ENCODE measurements at places on chromosomes 13 and 19.

DNA sequence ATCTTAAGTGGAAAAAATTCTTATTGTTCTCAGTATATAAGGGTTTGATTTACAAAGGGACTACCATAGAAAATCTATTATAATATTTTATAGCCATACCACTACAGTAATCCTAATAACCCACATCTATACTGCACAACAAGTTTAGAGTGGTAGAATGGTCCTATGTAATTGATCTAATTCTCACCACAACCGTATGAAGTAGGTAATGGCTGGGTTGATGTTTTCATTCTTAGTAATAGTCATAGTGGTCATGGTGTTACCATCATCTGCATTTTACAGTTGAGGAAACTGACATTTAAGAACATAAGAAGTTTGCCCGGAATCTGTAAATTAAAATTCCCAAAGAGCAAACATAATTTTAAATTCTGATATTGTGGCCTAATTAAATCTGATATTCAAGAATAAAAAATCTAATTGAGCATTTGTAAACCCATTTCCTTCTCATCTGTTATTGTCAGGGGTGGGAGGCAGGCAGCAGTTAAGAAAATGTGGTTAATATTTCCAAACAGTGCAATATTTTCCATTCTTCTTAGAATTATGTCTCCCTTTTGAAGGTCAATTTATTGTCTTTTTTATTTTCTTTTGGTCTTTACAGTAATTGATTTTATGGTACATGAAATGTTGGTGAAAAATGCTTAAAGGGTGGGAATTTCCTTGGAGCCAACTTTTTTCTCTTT is 65.6 kb downstream of the DHRS12 start:
- DNase-seq = no peak

DNA sequence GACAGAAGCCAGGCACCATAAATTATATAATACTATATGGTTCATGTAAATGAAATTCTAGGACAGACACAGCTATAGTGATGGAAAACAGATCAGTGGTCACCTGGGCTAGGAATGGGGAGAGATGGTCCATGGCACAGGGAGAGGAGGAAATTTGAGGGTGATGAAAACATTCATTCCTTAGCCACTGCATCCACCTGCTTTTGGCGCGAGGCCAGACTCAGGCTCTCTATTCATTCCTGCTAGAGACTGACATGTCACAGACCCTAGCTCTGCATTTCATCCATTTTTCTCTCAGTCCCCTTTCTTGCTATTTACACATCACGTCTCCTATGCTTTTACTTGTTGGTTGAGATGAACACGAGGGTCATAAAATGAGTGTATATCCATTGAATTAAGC is 628.3 kb upstream of the SLC10A2 start:
- DNase-seq = no peak

DNA sequence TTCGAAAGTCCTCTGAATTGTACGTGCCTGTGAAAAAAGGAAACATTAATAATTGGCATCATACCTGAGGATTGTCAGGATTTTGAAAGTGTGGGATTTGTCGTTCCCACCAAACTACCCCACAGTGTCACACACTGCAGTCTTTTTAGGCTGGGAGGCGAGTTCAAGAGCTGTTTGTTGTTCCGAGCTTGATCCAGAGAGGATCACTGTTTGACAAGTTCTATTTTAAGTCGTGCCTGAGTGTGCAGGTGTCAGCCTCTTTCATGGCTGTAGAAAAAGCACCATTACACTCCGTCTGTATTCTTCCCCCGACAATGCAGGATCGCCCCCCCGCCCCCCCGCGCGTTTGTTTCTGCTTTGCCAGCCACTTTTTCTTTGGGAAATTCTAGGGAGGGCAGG is 635 bp upstream of the NBEA start:
- DNase-seq = no peak

GRCh38 chr19:42122691-42123607 is 9.3 kb downstream of the POU2F2 start:
- DNase-seq = no peak

DNA sequence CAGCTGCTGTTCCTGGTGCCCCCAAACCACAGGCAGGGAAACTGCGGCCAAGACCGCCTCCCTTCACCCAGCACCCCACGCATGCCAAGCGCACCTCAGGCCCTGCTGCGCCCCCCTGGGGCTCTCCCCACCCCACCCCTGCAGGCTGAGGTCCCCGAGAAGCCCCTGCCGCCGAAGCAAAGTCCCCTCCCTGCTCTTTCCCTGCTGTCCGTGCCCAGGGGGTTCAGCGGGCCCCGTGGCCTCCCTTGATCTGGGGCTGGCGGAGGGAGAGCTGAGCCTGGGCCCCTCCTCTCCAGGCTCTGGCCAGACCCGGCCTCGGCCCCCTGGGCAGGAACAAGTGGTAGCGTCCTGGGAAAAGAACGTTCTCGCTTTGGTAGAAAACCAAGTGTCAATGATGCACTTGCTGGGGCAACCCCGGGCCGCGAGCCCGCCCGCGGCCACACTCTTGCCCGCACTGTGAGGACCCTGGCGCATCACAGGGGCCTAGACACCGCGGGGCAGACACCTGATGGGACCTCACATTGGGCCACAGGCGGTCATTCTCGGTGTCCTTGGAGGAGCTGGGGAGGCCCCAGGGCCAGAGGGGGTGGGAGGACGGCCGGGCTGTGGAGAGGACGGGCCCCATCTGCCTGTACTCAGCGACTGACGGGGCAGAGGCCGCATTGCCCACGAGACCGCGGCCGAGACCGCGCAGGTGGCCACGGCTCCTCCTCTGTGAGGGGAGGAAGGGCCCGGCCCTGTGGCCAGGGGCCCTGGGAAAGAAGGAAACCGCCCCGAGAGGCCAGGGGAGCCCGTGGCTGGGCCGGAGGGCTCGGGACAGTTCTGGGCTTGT is 29.0 kb downstream of the GPX4 start:
- DNase-seq = no peak

DNA sequence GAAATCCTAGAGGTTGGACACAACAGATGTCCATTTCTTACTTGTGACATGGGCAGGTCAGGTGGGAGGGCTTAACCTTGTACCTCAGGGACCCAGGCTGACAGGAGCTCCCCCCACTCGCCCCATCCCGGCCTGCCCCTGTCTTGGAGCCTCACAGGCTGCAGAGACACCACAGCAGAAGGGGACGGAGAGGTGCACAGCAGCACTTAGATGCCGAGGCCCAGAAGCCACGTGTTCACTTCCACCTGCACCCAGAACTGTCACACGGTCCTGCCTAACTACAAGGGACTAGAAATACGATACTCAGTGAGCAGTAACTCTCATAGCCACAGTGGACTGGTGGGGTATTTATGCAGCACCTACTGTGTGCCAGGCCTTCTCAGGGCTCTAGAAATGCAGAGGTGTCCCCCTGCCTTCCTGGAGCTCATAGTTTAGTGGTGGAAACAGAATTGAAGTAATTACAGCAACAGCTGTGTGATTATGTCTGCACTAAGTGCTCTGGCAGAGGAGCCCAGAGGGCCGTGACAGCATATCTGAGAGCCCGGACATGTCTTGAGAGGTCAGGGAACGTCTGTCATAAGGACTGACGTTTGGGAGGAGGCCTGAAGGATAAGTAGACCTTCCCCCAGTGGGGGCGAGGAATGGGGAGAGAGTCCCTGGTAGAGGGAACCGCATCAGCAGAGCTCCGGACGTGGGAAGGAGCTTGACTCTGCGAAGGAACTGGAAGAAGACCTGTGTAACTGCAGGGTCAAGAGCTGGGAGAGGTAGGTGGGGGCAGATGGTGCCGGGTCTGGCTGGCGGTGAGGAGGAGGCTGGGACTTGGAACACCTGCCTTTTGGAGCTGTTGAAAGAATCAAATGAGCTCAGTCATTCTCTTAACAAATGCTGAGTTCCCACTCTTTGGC is 130.0 kb downstream of the SIPA1L3 start:
- peak; percentile 88 for DNase-seq

DNA sequence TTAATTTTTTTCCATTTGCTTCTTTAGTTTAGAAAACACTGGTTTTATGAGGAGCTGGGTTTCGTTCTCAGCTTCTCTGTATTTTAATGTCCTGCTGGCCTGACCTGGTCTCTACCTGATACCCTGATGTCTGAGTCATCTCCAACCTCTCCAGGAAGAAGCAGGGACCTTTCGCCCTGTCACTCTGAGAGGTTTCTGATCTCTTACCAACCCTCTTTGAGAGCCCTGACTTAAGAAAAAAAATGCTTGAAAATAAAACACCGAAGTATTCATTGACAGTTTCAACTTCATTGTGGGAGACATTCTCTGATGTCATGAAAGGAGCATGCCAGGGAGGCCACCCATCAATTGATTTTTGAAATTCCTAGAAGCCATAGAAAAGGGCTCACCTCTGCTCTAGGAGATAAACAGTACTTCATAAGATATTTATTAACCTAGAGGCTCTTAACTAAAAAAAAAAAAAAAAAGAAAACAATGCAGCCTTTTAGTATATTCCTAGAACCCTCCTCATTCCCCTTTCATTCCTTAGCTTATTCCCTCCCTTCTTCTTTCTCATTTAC is 234.8 kb downstream of the ENOX1 start:
- no peak for DNase-seq

- no peak for DNase-seq
These were observed 1.6 kb downstream of the FUT6 start for GRCh38 chr19:5837761-5838352.

DNA sequence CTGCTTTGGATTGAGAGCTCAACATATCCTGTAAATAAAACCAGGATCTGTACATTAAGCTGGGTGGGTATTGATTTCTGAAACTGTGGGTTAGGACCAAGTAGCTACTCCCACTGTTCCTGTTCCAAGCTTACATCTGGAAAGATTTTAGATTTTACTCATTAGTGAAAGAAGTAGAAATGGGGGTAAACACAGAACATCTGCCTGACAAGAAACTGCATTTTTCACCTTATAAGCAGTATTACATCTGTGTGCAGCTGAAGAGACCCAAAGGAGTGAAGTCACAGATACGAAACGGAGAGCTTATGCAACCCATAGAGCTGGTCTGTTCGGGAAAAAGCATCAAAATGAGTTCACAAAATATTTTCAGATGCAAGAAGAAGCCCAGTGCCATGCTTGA is 235.2 kb downstream of the SLITRK5 start:
- DNase-seq = no peak

- DNase-seq = no peak
These were observed 8.5 kb downstream of the SIGLEC11 start for GRCh38 chr19:49952479-49952836.

DNA sequence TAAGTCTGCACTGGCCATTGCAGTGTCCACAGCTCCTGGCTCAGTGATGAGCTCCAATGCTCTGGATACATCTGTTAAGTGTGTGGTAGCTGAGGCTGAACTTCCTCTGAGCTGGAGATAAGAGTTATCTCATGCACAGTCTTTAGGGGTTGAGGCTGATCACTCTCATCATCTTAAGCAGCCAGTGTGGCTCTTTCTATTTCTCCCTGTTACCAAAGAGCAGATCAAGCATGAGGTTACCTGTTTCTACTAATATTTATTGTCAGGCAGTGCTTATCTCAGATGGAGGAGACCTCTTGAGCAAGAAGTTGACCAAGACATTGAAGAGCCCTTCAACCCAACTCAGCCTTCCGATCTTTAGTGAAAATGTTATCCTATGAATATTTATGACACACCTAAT is 6.6 kb upstream of the OR10H2 start:
- no peak for DNase-seq

- DNase-seq = no peak
These were observed 3.9 kb downstream of the MIDN start for GRCh38 chr19:1252221-1252820.

DNA sequence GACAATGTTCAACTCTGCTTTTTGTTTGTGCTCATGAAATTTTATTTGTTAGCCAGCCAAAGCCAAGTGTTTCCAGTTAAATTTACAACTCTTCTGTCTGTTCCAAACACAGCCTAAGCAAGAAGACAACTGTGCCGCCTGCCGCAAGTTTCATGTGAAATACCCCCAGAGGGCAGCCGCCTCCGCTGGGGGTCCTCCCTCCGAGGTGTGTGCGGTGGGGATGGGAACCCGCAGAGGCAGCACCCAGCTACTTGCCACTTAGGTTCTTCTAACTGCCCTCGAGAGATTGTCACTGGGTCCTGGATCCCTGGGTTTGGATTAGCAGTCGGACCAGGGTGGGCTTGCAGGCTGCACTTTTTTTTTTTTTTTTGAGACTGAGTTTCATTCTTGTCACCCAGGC is 28.5 kb downstream of the ATP11A start:
- no peak for DNase-seq

DNA sequence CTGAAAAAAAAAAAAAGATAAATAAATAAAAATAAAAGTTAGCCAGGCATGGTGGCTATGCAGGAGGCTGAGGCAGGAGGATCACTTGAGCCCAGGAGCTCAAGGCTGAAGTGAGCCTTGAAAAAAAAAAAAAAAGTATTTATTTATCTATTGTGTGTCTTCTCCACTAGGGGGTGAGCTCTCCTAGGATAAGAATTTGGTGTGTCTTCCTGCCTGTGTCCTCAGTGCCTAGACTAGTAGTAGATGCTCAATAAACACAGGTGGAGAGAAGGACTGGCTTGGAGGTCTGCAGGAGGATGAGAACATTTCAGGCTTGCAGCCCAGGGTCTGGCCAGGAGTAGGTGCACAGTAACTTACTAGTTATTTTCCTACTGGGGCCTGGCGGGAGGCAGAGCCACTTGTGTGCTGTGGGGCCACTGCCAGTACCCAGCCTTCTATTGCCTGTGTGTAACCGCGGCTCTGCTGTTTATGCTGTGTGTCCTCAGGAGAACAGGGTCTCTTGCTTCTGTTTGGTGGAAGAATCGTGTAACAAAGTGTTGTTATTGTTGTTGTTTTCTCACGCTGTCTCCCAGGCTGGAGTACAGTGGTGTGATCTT is 5.4 kb downstream of the LMTK3 start:
- DNase-seq = peak; percentile 50

GRCh38 chr19:15317392-15318071 is 14.8 kb downstream of the BRD4 start:
- no peak for DNase-seq

DNA sequence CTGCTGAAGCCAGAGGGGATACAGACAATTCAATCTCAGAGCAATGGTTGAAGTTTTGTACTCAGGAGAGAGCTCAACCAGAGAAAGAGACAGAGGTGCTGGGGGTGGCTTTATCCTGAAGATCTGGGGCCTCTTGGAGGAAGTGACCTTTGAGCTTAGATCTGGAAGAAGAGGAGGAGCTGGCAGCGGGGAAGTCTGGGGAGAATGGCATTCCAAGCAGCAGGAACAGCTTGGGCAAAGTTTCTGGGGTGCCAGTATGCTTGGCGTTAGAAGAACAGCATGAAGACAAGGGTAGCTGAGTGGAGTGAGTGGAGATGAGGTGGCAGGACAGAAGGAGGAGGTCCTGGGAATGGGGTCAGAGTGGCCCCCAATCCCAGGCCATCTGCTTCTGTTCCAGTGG is 11.3 kb downstream of the MAST3 start:
- DNase-seq = no peak

All from NCI-H524 (cell line).